ENCODE measurements at places on chromosomes 13 and 19.

DNA sequence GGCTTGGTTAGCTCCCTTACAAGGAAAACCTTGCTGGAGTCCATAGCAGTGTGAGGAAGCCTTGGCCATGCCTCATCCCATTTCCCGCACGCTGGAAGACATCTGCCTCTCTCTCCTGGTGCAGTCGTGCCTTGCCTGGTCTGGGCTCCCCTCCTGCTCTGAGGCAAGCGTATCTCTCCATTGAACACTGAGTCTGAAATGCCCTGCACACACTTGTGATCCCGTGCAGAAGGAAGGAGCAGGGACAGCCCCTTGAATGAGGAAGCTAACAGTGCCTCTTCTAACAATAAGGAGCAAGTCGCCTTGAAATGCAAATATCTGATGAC, 407 bp upstream of the ZNF440 start:
- no peak for DNase-seq

GRCh38 chr19:34436716-34437115, 8.5 kb downstream of the UBA2 start:
- DNase-seq: no peak

DNA sequence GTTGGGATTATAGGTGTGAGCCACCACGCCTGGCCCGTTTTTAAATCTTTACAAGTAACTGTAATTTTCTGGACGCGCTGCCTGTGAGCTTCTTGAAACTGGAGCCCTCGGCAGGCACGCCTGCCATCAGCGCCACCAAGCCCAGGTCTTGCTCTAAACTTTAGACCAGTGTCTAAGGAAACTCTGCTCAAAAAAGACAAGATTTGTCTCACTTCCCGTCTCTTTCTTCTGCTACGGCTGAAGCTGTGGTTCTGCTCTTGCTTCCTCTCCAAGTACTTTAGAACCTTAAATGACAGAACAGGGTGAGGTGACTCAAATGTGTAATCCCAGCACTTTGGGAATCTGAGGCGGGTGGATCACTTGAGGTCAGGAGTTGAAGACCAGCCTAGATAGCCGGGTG, 24.9 kb downstream of the RCN3 start:
- no peak for DNase-seq

DNA sequence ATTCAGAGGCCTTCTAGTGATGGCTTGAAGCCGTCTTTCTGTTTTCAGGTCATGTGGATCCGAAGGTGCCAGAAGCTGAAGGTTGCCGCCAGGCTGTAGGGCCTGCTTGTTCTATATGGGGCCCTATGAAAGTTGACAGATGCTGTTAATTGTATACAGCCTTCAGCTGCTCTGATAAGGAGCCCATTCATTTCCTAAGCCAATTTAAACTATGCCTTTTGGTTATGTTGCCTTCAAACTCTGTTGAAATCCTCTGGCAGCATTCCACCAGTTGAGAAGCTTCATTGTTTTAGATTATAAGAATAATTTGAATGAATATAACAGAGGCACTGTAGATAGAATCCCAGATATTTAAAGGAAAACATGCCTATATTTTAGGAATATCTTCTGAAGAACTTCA, 34.4 kb downstream of the RAP2A start:
- DNase-seq: no peak

DNA sequence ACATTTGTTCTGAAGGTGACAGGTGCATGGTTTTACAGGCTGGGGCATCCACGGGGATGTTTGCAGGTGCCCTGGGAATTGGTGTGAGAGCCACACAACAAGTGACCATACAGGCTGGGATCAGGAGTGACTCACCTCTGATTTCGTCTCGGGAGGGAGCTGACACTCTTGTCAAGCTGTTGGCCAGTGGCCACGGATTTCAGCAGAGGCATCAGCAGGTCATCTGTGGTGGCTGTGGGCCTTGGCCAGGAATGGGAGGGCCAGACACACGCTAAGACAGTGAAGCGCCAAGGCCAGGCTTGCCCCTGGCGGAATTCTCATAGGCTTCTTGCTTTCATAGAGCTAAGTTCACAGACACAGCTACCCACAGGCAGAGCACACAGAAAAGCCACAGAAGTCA, 108.6 kb downstream of the HSPH1 start:
- no peak for DNase-seq

DNA sequence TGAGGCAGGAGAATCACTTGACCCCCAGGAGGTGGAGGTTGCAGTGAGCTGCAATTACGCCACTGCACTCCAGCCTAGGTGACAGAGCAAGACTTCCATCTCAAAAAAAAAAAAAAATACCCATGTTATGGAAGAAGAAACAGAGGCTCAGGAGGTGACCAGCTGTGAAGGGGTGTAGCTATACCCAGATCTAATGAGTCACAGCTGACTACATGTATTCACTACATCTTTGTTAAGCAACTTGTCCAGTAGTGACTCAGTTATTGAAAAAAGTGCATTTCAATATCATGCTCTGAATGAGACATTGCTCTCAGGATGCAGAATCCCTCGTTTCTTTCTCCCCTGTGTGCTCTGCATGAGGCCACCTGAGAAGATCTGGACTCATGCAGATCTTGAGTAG, 16.1 kb upstream of the SPART start:
- DNase-seq: no peak

DNA sequence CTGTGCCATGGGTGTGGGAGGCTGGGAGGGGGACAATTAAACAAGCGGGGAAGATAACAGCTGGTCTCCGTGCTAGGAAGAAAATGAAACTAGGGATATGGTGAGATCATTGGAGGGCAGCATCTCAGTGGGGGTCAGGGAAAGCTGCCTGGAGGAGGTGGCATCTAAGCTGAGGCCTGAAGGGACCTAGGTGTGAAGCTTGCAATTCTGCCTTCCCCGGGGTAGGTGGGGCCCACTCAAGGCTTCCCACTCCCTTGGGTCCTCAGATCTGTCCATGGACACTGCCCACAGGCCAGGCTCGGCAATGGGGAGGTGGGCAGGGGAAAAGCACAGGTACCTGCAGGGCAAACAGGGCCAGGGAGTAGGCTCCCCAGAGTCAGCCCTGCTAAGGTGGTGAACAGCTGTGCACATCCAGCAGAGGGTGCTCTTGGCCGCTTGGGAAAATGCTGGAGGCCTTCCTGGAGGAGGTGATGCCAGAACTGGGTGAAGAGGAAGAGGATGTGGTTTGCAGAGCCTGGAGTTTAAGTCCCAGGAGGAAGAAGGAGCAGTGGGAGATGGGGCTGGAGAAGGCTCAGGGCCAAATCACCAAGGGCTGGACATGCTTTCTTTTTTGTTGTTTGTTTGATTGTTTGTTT, 25.7 kb upstream of the CCNE1 start:
- no peak for DNase-seq

DNA sequence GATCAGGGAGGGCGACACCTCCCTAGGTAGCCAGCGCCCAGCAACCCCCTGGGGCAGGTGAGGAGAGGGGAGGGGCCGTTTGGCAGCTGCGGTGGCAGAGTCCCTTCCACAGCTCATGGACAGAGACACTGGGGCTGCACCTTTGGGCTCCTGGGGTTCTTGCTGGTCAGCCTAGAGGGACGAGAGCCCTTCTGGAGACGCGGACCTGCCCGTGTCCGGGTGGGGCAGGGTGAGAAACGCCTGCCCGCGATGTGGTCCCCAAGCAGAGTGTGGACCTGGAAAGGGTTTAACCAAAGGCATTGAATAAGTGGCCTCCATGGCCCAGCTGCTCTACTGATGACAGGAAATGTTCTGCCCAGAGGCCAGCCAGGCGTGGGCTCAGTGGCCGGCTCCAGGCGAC, 38.3 kb downstream of the ADPRHL1 start:
- no peak for DNase-seq

DNA sequence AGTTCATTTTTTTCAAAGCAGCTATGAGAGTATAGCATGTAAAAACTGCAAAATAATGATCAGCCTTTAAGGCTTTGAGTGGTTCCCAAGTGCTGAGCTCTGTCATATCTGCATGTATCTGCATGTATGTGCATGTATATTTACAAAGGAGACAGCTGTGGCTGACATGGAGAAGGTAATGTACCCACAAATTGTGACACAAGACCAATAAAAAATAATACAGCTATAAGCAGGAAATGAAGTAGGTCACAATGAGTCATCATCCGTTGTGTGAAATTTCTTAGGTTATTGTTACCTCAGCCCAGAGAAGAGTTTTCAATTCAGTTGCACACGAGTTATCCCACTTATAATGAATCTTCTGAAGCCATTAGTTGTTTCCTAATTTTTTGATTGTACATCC, 60.9 kb upstream of the MED4 start:
- DNase-seq: no peak

DNA sequence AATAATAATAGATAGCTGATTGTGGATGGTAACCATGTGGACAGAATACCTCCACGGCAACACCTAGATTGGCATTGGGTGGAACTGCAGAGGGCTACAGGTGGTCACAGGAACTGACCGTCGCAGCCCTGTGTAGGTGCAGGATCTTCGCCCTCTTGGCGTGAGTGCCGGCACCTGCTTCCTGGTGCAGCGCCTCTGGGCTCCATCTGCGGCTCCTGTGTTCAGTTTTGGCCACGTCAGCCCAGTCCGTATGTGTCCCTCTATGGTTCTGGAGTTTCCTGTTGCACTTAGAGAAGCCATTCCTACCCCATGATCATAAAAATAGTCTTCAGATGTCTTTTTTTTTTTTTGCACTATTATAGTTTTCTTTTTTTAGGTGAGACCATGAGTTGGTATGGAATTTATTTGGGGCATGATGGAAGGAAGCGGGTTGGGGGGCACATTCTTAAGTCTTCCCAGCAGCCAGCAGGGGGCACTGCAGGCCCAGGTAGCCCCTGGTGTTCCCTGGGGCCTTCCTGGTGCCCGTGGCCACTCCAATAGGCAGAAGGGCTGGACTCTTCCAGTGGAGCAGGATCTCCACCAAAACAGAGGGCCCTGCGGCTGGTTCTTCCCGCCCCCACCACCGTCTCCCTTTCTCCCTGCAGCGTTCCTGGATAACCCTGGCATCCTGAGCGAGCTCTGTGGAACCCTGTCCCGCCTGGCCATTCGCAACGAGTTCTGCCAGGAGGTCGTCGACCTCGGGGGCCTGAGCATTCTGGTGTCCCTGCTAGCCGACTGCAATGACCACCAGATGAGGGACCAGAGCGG, 10.1 kb upstream of the SLC25A42 start:
- DNase-seq: no peak

DNA sequence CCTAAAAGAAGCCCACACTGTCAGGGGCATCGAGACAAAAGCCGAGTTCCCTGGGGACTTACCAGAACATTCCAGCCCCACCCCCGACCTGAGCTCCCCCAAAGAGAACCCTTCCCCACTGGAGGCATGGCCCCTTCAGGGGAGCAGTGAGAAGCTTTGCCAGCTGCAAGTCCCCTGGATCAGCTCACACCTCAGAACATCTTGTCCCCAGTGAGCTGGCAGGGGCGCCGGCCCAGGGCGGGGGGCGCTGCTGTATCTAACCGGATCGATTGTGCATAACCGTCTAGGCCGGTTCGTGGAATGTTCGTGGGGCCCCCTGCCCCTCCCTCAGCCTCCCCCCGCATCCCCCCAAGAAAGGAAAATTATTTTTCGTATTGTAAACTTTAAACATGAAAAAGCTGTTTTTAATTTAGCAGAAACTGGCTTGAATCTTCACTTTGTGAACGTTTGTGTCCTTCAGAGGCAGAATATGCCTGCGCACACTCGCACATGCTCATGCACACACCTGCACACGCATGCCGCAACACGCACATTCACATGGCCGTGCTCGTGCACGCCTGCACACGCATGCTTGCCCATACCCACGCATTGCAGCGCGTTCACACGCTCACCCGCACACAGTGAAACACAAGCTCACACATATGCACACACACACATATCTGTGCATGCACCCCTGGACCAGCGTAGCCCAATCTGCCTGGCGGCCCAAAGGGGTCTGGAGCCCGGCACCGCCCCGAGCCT, 12.0 kb upstream of the CRTC1 start:
- no peak for DNase-seq

DNA sequence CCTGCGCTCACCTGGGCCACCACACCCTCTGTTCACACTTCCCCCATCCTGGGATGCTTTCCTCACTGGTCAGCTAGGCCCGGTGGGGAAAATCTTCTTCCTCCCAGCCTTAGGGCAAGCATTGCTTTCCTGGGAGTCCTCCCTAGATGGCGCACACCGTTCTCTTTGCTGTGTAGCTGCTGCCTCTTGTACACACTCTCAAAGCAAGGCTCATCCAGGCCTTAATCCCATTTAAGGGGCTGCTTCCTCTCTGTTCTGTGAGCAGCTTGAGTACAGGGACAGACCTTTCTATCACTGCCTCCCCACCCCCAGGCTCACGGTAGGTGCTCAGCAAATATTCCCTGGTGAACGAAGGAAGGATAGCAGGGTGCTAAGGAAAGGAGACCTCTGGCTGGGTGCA, 11.1 kb downstream of the SLC7A10 start:
- no peak for DNase-seq

DNA sequence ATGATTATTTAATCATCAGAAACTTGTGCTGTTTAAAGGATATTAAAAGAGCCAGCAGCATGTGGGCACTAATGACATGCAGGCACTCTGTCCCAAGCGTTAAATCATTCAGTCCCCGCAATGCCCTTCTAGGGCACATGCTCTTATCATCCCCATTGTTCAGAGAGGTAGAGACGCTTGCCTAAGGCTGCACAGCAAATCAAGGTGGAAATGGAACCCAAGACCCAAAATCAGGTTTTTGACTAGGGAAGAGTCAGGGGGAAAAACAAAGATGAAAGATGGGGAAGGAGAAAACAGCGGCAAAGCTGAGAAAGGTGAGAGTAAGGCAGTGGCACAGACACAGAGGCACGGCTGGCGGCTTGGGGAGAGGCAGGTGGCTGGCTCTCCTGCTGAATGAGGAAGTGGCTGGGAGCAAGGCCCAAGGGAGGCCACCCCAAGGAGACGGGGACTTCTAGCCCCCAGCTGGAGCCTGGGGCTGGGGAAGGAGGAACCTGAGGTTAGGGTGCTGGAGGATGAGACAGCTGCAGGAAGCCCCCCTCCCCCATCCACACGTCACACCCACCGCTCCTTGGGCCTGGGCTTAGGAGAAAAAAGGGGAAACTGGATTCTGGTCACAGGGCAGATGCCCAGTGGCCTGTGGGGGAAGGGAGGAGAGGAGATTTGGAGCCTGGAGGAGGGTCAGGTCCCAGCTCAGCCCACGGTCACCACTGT, 1.0 kb upstream of the TYROBP start:
- no peak for DNase-seq

- no peak for DNase-seq
Measured at GRCh38 chr19:1161716-1162115, 12.4 kb downstream of the SBNO2 start.

DNA sequence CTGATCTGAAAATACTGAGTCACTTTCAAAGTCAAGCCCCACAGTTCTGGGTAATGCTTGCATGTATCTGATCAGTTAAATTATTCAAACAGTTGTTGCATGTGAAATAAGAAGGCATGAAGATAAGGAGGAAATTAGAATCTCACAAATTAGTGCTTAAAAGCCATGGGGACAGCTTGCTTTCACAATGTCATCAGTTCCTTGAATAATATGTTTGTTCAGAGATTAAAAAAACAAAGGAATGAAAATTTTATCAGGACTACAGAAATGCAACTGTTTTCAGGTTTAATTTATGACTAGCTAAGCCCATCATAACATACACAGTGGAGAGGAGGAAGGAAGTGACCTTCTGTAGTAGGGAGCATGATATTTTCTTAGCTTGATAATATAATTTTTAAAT, 150.1 kb downstream of the OXGR1 start:
- no peak for DNase-seq

All from chondrocyte (in vitro differentiated cells).